Stimulated activated effector memory CD8-positive, alpha-beta T cell treated with anti-CD3 and anti-CD28 coated beads, Interleukin-12 subunit alpha, Interleukin-12 subunit beta, amount 100 ng/mL, for 72 hours (primary cell): ENCODE measurements at places on chromosomes 3 and 15.

GRCh38 chr3:157447026-157447694, 10.5 kb downstream of the PTX3 start:
- no peak for DNase-seq

- no peak for DNase-seq
These were observed 51.9 kb downstream of the SV2B start for GRCh38 chr15:91151781-91152563.

GRCh38 chr3:31763731-31764130, 217.3 kb downstream of the OSBPL10 start:
- no peak for DNase-seq

GRCh38 chr15:49323207-49323606, 99.8 kb upstream of the FGF7 start:
- no peak for DNase-seq

GRCh38 chr3:11564577-11565001, 79.1 kb downstream of the VGLL4 start:
- DNase-seq: no peak

DNA sequence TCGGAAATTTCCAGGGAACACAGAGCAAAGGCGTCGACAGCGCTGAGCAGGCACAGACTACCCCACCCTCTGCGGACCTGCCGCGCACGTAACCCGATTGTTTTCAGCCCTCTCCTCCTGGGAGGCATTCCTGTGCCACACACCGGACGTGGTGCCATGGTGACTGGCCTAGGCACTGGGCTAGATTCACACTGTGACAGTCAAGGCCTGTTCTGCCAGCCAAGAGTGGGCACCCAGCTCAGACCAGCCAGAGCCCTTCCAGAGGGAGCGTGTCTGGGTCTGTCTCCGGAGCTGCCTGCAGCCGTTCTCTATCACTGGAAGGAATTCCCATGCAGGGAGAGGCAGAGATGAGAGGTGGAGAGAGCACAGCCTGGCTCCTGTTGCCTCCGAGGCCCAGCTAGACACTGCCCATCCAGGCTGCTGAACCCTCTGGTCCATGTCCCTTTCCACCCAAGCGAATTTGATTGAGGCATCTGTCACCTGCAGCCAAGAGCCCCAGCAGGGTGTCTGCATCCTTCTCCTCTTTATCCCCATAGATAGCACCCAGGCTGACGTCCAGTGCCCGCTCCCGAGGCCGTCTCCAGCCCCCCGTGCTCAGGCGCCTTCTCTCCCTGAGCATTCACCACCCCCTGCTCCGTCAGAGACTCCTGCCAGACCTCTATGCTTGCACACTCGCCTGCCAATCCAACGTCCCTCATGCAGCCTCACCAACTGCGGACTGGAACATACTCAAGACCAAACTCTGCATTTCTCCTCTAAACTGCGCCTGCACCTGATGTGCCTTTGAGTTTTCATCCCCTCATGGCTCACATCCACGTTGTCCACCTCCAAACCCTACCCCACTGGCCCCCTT, 267.5 kb downstream of the OCA2 start:
- no peak for DNase-seq

DNA sequence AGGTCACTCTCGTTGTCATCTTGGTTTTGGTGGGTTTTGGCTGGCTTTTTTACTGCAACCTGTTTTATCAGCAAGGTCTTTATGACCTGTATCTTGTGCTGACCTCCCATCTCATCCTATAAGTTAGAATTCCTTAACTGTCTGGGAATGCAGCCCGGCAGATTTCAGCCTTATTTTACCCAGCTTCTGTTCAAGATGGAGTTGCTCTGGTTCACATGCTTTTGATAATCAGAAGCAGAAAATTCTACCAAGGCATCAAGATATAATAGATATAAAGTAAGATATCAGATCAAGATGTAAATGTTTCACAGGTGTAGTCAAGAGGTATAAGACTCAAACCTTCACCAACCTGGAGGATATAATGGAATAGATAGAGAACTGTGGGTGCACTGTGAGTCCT, 16.0 kb downstream of the GPR176 start:
- DNase-seq: no peak

- DNase-seq: no peak
These were observed 167.1 kb upstream of the WNT5A start for GRCh38 chr3:55654123-55654760.

GRCh38 chr3:51099794-51100535, 285.1 kb upstream of the MANF start:
- DNase-seq: no peak

DNA sequence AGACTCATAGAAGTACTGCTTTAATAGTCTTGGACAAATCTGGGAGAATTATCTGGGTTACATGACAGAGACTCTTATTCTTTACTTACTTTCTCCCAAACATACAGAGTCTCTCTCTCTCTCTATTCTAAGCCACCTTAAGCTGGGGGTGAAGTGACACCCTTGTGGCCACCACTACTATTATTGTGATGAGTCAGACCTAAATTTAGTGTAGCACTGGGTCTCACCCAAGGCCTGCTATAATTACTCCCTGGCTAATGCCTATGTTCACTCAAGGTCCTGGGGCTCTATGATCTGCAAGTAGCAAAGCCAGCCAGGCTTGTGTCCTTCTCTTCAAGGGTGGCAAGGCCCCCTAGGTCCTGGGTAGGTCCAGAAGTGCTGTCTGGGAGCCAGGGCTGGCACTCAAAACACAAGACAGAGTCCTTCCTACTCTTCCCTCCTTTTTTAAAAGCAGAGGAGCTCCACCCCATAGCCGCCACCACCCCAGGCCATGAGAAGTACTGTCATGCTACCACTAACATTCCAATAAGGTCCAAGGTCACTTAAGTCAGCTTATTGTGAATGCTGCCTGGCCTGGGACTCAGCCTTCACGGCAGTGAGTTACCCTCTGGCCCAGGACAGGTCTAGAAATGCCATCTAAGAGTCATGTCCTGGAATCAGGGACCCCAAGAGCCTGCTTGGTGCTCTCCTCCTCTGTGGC, 183.6 kb downstream of the POLQ start:
- no peak for DNase-seq

- no peak for DNase-seq
These were observed 36.8 kb downstream of the RBMS3 start for GRCh38 chr3:29317659-29318173.

GRCh38 chr3:11616551-11616950, 27.2 kb downstream of the VGLL4 start:
- DNase-seq: no peak

GRCh38 chr3:167350245-167350862, 29.7 kb downstream of the ZBBX start:
- no peak for DNase-seq

GRCh38 chr3:39188271-39189149, 3.9 kb downstream of the XIRP1 start:
- DNase-seq: no peak

DNA sequence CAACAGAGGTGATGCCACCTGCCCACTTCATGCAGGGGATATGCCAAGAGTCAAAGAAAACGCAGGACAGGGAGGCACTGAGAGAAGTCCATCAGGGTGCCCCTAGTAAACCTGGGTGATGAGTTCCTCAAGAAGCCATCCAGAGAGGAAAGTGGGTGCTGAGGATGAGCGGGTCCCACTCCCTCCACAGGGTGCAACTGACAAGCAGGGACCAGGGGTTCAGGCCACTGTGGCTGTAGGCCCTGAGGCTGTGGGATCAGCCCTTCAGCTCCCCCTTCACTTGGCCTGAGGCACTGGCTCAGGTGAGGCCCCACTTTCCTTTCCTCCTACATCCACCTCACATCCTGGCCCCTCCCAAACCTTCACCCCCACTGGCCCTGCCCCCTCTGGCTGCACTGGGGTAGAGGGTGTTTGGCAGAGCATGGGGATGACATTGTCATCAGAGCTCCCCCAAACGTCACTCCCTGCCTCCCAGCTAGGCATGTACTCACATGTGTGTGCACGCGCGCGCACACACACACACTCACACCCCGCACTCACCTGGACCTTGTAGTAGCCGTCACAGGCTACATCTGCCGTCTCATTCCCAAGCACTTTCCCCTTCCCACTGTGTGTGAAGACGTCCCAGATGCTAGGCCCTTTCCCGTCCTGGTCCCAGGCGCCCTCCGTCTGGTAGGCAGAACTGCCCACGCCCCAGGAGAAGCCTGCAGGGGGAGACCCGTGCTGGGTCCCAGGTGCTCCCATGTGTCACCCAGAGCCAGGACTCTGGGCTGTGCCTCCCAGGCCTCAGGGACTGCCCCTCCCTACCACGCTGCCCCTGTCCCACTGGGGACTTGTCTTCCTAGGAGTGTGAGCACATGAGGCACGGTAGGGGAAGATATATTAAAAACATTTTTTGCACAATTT, 1.4 kb downstream of the LCTL start:
- no peak for DNase-seq

DNA sequence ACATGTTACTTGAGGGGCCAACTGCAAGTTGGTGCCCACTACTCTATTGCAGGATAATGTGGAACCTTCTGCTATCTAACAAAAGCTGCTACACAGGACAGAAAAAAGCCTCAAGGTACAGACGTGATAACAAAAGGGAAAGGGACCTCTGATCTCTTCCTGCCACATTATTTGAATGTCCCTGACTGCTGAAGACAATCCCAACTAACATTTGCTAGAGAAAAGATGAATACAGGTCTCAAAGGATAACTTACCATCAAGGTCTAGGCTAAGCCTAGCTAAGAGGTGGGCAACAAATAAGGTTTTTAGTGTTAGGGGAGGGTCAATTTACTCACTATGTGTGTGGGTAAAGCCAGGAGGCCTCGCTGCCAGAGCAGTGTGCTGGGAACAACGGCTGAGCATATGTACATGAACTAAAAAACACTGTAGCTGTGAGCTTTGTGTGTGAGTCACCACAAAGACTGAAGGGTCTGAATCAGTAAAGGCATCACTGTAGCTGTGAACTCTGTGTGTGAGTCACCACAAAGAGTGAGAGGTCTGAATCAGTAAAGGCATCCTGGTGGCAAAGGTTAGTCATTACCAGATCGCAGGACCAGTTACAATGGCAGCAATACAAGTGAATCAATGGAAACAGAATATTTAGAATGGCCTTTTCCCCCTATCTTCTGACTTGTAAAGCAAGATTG, 111.7 kb downstream of the LMLN start:
- DNase-seq: peak; percentile 75

DNA sequence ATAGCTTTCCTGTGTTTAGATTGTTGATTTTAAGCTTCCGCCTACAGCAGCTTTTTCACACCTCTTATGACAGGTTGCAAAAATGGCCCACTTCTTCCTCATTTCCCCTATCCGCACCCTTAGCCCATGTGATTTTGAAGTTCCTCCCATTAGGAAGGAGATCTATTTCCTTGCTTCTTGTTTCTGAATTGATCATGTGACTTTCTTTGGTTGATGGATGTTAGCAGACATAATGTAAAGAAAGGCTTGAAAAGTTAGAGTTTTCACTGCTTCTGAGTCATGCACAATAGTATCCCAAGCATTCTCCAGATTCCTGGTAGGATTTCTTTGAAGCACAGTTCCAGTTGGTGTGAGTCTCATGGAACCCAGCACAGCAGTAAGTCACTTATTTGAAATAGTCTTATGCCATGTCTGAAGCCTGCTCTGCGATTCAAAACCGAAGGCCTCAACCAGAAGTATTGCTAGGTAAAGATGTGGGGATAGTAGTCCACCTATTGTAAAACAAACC, 76.6 kb downstream of the EDEM1 start:
- DNase-seq: no peak

- no peak for DNase-seq
These were observed 24.4 kb downstream of the MAGEF1 start for GRCh38 chr3:184687363-184688015.

DNA sequence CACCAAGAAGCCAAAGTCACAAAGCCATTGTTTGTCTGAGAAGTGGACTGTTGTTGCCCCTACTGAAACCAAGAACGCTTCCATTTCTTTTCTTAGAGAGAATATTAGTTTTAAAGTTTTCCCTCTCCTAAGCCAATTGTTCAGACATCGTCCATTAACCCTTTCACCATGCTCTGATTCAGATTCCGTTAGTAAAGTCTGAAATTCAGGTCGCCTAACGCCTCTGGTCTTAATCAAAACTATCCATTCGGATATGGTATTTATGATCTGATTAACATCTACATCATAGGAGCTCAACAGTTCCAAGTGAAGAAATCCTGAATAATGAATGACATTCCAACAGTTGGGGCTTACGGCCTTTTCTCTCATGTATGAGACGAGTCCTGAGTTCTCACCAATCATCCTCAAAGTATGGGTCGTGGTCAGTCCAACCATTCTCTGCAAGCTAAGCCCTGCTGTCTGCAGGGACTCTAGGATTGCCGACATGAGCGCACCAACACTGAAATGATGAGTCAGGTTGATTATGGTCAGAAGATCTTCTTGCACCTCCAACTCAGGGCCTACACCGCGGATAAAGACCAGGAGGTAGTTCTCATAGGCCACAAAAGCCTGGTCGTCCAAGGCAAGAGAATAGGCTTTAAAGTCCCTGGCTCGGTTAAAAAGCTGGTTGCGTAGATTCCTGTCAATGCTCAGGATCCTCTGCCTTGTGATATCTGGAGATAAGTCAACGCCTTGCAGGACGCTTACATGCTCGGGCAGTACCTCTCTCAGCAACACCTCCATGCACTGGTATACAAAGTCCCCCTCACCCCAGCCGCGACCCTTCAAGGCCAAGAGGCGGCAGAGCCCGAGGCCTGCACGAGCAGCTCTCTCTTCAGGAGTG, 767 bp downstream of the EPM2AIP1 start:
- DNase-seq: no peak
